Motor neuron (in vitro differentiated cells): ENCODE measurements at places on chromosomes 1 and 21. TPM values are rescaled to one million over a fixed set of nuclear protein-coding genes. Genes with fewer than 3 reads are reported as not detected.

Gene CYYR1
- total RNA-seq: 7.6 and 8.2 TPM in 2 replicates

Gene PCP4L1
- 2.7 and 3.9 TPM in 2 replicates for total RNA-seq

Gene NECTIN4
- total RNA-seq: 3.1 and 3.8 TPM in 2 replicates

Gene KCNA3
- total RNA-seq: 0.10 and 0.16 TPM in 2 replicates

- ATAC-seq: no peak
Observed at GRCh38 chr1:215418876-215419447, 148.1 kb upstream of the KCTD3 start.

DNA sequence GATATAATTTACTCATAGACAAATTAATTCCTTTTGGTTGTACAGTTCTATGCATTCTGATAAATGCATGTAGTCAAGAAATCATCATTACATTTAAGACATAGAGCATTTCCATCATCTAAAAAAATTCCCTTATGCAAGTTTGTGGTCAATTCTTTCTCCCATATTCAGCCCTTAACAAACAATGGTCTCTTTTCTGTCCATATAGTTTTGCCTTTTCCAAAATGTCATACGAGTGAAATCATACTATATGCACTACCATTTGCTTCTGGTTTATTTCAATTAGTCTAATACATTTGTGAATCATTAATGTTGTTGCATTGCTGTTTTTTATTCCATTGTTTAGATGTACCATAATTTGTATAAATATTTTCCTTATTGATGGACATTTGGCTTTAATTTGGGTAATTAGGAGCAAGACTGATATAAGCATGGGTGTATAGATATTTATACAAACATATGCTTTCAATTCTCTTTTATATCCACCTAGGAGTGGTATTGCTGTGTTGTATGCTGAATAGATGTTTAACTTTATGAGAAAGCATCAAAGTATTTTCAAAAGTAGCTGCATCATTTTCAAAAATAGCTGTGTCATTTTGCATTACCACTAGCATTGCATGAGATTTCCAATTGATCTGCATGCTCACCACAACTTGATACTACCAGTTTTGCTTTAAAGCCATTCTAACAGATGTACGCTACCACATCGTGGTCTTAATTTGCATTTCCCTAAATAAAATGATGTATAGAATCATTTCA is 397.0 kb upstream of the ADAMTS5 start:
- ATAC-seq: no peak

GRCh38 chr1:39620659-39621165 is 18.7 kb downstream of the HEYL start:
- no peak for ATAC-seq

DNA sequence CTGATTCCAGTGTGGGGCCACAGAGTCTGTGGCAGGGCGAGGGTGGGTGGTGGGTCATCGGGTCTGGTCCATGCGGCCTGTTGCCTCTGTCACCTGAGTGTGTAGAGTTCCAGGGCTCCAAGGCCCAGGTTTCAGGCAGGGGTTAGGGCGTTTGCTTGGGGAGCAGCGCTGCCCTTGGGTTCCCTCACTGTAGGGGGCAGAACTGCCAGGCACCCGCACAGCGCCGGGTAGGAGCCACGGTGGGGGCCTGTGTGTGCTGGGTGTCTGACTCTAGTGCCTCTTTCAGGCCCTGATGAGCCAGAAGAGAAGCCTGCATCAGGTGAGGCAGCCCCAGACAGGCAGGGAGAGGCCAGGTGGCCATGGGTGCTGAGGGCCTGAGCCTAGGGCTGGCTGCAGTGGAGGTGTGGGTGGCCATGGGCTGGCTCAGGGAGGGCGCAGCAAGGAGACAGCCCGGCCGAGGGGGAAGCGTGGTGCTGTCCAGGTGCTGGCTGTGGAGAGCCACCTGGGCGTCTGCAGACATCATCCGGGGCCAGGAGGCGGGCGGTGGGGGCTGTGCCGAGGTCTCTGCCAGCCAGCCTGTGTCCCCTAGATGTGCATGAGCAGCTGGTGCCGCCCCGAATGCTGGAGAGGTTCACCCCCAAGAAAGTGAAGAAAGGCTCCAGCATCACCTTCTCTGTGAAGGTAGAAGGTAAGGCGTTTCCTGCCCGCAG is 72.3 kb downstream of the TRIM11 start:
- no peak for ATAC-seq

- ATAC-seq: no peak
Observed at GRCh38 chr1:179925922-179926849, 28.4 kb upstream of the CEP350 start.

DNA sequence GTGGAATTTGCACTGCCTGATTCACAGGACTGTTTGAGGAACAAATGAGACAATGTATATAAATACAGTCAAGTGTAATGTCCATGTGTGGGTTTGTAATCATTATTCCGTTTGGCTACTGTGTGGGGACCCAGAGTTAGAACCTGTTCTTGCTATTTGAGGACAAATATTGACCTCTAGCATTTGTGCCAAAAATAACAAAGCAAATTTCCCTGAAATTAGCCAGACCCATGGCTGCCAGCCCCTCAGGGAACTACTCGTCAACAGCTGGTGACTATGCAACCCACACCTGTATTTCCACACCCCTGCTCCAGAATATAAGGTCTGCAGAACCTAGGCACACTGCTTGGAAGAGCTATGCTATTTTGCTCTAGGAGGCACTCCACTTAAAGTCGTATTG is 70.7 kb downstream of the KCNJ6 start:
- ATAC-seq: peak; percentile 9

DNA sequence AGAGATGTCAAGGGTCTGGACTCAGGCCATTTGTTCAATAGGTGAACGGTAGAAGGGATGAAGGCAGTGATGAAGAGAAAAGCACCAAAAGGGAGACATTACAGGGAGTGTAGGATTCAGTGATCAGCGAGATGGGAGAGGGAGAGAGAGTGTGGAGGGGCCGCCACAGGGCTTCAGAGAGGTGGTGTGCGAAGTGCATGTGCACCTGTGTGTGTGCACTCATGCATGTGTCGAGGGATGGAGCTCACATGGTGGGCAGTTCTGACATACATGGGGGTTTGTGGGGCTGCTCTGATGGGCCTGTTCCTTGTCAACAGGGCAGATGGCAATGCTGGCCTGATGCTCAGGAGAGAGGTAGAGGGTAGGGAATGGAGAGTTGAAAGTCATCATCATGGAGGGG is 11.4 kb upstream of the KCNA2 start:
- ATAC-seq: no peak

GRCh38 chr1:105516068-105516467 is 1540.4 kb upstream of the PRMT6 start:
- no peak for ATAC-seq

DNA sequence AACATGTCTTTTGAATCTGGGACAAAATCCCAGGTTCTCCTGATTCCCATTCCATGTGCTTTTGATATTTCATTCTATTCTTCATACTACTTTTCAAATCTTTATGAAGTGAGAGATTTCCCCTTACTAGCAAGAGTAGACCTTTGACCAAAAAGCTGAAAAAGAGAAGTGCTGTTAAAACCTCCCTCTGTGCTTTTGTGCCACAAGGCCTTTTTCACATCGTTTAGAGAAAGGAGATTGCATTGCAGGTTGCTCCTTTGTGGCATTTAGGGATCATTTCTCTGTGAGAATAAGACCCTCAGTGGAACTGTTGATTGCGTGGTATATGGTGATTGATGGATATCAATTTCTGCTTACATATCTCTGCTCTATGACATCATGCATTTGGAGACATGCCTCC is 148.8 kb downstream of the TGFB2 start:
- no peak for ATAC-seq

GRCh38 chr1:48246727-48247126 is 24.2 kb downstream of the SLC5A9 start:
- peak; percentile 36 for ATAC-seq

DNA sequence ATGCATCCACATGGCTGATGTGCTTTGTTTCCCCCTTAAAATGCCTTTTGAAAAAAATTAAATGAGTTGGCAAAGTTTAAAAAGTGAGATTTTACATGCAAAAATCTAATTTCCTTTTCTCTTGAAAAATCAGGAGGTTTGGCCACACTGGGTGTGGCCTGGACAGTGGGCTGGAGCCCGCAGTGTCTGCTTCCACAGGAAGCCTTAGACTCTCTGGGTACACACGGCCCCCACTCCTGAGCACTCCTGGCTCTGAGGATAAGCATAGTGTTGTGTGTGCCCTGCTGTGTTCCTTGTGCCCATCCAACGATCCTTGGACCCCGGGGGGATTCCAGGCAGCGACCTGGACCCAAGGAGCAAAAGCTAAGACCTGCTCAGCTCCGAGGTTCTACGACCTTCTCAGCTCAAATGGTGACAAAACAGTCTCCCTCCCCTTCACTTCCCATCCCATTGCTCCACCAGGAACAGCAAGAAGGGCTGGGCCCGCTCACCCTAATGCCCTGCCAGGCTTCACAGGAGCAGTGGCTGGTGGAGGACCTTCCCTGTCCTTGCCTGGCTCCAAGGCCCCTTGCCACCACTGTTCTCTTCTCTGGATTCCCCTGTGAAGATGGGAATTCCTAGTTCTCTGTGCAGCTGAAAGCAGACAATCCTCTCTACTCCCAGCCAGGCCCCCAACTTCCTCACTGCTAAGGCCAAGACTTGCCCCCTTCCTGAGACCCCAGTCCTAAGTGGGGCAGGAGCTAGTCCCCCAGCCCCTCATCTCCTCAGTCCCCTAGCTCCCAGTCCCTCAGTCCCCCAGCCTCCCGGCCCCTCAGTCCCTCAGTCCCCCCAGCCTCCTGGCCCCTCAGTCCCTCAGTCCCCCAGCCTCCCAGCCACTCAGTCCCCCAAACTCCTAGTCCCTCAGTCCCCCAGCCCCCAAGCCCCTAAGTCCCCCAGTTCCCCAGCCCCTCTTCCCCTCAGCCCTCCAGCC is 395.8 kb downstream of the PTPRU start:
- no peak for ATAC-seq

GRCh38 chr21:41957991-41958766 is 4.4 kb upstream of the C2CD2 start:
- ATAC-seq: no peak

GRCh38 chr1:207841901-207842300 is 69.0 kb downstream of the CD34 start:
- no peak for ATAC-seq

DNA sequence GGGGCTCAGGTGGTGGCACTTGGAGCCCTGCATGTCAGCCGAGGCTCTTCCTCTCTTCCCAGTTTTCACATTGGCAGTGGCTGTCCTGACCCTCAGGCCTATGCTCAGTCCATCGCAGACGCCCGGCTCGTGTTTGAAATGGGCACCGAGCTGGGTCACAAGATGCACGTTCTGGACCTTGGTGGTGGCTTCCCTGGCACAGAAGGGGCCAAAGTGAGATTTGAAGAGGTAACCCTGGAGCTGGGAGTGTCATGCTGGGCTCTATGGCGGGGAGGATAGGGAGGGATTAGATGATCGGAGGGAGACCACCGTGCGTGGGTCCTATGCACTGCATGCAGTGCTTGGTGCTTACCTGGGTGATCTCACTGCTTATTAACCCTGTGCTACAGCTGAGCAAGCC is 13.5 kb downstream of the AZIN2 start:
- ATAC-seq: peak; percentile 25

- ATAC-seq: no peak
Observed at GRCh38 chr21:39667353-39667891, 54.7 kb downstream of the B3GALT5 start.

DNA sequence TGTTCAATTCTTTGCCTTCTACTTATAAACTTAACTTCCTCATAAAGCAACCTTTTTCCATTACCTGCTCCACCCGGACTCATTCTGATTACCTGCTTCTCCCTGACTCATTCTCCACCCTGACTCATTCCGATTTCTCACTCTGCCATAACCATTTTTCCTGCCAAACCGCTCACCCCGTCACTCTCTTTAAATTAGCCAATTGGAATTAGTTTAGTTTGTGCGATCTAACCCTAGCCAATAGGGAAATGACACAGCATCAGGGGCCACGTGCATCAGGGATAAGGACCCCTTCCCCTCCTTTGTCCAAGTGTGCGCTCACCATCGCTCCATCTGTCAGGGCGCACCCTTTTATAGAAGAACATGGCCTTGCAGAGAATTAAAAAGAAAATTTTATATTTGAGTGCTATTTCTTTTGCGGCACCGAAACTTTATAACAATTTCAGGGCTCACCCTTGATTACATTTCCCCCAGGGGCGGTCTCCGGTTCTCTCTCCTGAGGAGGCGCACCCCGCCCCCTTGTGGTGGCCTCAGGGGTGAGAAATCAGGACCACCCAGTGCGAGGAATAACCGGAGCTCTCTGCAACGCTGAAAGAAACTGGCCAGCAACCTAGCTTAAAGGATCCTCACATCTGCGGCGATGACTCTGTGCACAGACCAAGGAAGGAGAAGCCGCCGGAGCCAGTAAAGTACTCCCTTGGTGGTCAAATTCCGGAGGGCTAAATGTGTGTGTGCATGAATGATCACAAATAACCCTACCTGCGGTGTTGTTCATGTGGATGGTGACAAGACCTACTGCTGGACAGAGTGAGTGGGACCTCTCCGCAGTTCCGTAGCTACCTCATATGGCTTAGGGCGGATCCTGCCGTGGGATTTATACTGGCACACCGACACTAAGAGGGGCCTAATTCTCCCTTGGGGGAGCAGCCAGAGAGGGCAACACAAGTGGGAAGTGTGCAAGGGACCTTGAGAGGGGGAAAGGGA is 30.3 kb upstream of the CBR3 start:
- no peak for ATAC-seq
